ENCODE measurements at places on chromosomes 7 and 10.

DNA sequence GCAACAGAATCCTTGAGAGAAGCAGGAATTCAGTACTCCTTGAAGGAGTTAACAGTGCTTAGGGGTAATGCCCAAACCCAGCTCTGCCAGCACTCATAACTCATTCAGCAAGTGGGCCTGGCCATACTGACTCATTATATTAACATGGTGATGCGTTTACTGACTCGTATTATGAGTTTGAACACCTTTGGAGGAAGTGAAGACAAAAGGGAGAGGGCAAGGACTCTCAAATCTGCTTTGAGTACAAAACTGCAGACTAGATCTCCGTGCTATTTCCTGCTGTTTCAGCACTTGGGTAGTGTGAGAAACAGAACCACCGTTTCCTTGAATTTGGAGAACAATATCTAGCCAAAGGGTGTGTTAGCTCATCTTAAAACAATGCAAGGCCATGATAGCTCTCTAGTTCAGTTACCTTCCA lies 30.8 kb downstream of the SLC16A9 start:
- no peak for DNase-seq

GRCh38 chr10:50228672-50229071 lies 22.6 kb downstream of the ASAH2 start:
- DNase-seq = no peak

GRCh38 chr10:131848296-131848695 lies 52.5 kb upstream of the PPP2R2D start:
- DNase-seq = no peak

GRCh38 chr10:93417921-93418320 lies 64.2 kb downstream of the MYOF start:
- no peak for DNase-seq

DNA sequence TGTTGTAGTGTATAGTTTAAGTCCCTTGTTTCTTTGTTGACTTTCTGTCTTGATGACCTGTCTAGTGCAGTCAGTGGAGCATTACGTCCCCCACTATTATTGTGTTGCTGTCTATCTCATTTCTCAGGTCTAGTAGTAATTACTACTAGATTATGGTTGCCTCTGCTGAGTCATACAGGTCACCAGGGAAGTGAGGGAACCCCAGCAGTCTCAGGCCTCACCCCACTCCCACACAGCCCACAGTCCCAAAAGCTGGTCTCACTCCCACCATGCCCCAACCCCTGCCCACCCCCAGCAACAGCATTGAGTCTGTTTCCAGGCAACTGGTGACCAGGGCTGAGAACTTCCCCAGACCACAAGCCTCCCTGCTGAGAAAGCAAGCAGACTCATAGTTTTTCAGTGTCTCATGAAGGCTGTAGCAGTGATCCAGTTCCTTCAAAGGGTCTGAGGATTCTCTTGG lies 88.0 kb downstream of the PLXDC2 start:
- no peak for DNase-seq

DNA sequence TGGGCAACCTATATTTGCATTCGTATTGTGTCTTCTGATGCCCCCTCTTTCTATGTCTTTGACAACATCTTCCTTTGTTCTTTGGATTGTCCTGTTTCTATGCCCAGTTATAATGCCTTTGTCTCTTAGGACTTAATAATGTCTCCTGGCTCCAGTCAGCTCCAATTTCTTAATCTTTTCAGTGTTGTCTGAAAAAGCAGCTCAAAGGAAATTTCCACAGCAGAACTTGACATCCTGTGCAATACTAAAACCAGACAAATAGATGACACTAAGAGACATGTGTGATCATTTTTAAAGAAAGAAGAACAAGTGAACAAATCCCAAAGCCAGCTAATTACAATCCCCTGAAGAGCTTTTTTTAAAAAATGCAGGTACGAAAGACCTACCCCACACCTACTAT lies 47.7 kb upstream of the RNF148 start:
- DNase-seq = no peak

- no peak for DNase-seq
These were observed 6.6 kb downstream of the AIFM2 start for GRCh38 chr10:70125918-70126552.

GRCh38 chr7:53281312-53281711 lies 245.9 kb downstream of the POM121L12 start:
- DNase-seq = no peak

- no peak for DNase-seq
These were observed 40.4 kb downstream of the PDIA4 start for GRCh38 chr7:148987751-148988512.
